Spinal cord (tissue), 10 donors: ENCODE measurements at places on chromosomes 2 and 18.

DNA sequence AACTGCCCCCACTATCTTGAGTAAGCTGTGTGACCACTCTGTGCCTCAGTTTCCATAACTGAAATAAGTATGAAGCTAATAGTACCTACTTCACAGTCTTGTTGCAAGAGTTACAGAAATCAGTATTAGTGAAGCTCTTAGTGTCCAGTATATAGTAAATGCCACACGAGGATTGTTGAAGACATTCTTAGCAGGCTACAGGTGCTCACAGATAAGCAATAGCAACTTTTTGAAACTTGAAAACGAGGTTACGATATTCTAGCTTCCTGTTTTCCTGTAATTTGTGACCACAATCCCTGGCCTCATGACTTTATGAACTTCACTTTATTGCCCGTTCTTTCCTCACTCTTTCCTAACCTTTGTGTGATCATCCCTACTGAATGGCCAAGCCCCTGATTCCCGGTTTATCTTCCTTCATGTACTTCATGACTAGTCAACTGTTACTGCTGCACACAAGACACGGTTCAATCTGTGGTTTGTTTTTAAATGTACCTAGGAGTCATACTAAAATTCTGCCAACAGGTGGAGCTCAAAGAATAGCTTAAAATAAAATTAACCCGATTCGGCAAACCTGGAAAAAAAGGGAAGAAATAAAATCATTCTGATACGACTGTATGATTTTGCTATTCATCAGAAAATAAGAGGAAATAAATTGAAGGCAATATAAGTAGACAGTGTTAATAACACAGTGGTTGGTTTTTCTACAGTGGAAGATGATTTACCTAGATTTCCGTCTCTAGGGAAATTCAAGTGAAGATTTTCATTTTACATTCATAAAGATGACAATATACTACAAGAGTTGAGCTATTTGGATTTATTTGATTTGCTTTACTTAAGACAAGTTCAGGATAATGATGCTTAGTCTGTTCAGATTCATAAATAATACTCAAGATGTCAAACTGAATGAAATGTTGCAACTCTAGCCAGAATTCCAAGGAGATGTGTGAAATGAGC is 38.1 kb upstream of the STAT1 start:
- H3K4me3 ChIP-seq, result no peak overlapping the region
- H3K27ac ChIP-seq, result no peak overlapping the region
- H3K27me3 ChIP-seq, result no peaks in the 10 kb centered on the region

GRCh38 chr2:201130524-201131186 is 14.7 kb downstream of the CFLAR start:
- no peaks in the 10 kb centered on the region for H3K27me3 ChIP-seq
- peaks cover 7% of the 10 kb centered on the region for H3K36me3 ChIP-seq
- peaks cover 5% of the 10 kb centered on the region for H3K4me1 ChIP-seq
- H3K27ac ChIP-seq, result no peak overlapping the region

GRCh38 chr2:74792282-74792681 is 41.6 kb upstream of the HK2 start:
- H3K4me3 ChIP-seq, result no peak overlapping the region
- H3K27ac ChIP-seq, result no peak overlapping the region
- H3K27me3 ChIP-seq, result no peaks in the 10 kb centered on the region
- no peak for DNase-seq

- no peak for DNase-seq
- no peak overlapping the region for H3K27ac ChIP-seq
- no peaks in the 10 kb centered on the region for H3K36me3 ChIP-seq
- peaks cover 2% of the 10 kb centered on the region for H3K27me3 ChIP-seq
Observed at GRCh38 chr2:207812726-207813080, 43.0 kb upstream of the FZD5 start.

DNA sequence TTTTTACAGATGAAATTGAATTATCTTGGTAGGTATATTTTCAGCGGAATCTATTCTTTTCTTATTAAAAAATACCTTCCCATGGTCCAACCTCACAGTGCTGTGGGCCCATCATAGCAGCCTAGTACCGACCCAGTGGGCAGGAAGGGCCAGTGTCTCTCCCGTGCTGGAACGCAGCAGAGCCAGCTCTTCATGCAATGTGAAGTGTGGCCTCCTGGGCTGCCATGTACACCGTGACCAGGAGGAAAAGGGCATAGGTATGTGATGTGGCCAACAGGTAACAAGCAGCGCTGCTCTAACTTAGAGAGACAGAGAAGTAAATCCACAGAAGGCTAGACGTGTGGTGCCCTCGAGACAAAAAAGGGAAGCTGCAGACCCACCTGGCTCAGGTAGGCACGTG is 221.1 kb upstream of the SALL3 start:
- no peak overlapping the region for H3K27ac ChIP-seq
- H3K36me3 ChIP-seq, result no peaks in the 10 kb centered on the region
- no peaks in the 10 kb centered on the region for H3K4me1 ChIP-seq
- no peak overlapping the region for H3K4me3 ChIP-seq
- no peak for DNase-seq

DNA sequence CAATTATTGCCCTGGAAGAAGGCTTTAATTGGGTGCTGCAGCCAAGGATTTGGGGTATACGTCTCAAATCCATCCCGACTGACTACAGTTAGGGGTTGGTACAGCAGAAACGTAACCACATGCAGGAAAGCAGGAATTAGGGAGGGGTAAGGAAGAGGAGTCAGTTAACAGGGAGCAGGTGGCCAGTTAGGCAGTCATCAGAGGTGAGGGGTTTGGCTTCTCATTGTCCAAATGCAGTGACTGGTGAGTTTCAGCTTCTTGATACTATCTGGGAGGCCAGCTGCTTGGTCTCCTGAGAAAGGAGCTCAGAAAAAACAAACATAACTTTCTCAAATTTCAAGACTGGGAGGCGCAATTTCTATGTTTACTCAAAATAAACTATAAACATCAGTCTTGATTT is 38.8 kb upstream of the UBE2F start:
- DNase-seq, result no peak
- H3K4me3 ChIP-seq, result no peak overlapping the region
- H3K36me3 ChIP-seq, result peaks cover 2% of the 10 kb centered on the region

- peak overlapping the region; percentile 49 for H3K27ac ChIP-seq
- H3K36me3 ChIP-seq, result no peaks in the 10 kb centered on the region
- no peak overlapping the region for H3K4me3 ChIP-seq
- no peaks in the 10 kb centered on the region for H3K27me3 ChIP-seq
- peaks cover 12% of the 10 kb centered on the region for H3K4me1 ChIP-seq
Observed at GRCh38 chr2:36456227-36457175, 100.9 kb downstream of the CRIM1 start.

DNA sequence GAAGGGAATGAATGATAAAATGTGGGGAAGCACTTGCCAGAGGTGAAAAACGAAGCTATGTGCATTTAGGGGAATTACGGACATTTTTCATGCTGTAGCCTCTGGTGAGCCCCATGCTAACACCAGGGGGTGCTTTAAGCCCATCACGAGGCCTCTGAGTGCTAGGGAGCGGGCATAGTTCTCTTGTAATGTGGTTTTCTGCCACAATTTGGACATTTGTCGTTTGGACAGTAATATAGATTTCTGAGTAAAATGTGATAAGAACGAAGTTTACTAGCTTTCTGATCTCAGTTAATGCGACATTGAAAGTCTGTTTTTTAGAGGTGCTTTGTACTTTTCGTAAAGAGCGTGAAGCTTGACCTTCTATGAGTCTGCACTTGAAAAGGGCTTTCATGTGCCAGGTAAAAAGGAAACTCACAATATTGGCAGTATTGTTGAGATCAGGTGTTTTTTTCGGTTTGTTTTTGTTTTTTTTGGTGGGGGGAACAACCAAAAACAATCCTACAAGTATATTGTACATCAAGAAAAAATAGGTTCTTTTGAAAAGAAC is 50.6 kb downstream of the TRAF3IP1 start:
- peaks cover 13% of the 10 kb centered on the region for H3K4me1 ChIP-seq
- H3K27me3 ChIP-seq, result no peaks in the 10 kb centered on the region
- H3K36me3 ChIP-seq, result peaks cover 8% of the 10 kb centered on the region
- H3K4me3 ChIP-seq, result no peak overlapping the region
- no peak overlapping the region for H3K27ac ChIP-seq
